Right atrium auricular region (tissue), 2 donors: ENCODE measurements at places on chromosomes 6 and 20. TPM values are rescaled to one million over a fixed set of nuclear protein-coding genes. Genes with fewer than 3 reads are reported as not detected.
A peak's percentile ranks its signal among the peaks of the same experiment; 100 is the strongest.

DNA sequence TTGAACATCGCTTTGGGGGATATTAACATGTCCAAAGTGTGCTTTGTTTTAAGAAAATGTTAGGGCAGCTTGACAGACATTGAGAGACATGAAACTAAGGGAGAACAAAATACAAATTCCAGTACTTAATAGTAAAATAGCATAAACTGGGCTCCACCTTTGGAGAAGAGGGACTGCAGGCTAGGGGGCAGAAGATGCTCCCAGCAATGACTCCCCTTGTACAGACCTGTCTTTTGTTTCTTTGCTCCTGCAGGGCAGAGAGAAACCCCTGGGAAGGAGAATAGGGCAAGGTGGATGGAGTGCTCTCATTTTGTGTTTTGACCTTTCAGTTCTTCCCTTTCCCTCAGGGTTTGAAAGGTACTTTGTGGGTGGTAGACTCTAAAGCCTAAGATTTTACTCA, 115.6 kb upstream of the PLCB4 start:
- DNase-seq, result no peak

GRCh38 chr6:10276106-10276505, 138.8 kb downstream of the TFAP2A start:
- DNase-seq, result no peak

DNA sequence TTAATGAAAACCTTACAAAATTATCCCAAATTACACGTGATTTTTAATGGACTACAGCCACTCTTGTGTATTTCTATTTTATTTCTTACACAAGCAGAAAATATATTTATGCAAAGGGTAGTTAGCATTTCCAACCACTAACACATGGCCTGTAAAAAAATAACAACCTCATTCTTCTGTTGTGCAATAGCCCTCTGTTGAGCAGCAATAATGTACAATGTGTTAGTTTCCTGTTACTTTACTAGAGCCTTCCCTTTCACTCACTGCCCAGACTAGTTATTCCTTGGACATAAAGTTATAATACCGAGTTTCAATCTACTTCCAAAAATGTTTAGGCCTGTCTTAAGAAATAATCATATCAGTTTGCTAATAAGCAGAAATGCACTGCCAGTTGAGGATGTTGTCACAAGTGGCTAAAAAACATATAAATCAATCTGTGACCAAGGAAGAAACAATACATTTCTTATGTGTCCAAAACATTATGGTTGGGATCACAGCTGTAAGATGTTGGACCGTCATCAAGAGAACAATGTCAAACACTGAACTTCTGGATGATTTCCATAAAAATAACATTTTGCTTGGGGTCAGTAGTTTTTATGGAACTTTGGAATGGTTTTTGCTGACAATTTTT, 73.6 kb upstream of the RNF146 start:
- no peak for DNase-seq

DNA sequence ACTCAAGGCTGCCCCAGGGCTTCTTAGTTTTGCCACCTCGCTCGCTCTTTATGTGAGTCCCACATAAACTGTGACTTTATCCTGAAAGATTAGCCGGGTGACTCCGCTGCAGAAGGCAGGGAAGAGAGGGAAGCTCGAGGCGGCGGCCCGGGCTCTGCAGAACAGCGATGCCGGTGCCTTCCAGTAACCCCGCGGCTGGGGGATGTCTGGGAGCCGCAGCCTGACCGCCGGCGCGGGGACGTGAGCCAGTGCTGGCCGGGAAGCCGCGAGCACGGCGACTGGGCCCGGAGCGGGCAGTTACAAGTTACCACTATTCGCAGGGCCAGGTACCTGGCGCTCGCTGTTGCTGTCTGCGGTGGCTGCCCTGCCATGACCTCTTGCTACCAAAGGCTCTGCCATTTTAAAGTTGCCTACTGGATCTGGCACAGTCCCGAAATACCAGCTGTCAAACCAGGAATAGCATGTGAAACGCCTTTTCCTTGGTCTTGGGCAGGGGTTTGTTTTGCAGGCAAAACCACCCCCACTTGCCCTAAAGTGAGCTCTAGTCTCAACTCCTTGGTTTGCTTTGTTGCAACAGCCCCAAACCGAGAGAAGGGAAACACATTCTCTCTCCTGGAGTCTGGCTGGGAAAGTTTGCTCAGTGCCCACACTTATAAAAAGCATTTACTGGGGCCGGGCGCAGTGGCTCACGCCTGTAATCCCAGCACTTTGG, 124.0 kb upstream of the SLC2A12 start:
- peak; percentile 70 for DNase-seq

- DNase-seq, result no peak
Measured at GRCh38 chr6:16064671-16065072, 64.2 kb upstream of the MYLIP start.

- no peak for DNase-seq
Measured at GRCh38 chr6:23013776-23014175, 444.4 kb downstream of the HDGFL1 start.

GRCh38 chr6:31935021-31935420, 7.5 kb downstream of the C2 start:
- DNase-seq, result no peak

DNA sequence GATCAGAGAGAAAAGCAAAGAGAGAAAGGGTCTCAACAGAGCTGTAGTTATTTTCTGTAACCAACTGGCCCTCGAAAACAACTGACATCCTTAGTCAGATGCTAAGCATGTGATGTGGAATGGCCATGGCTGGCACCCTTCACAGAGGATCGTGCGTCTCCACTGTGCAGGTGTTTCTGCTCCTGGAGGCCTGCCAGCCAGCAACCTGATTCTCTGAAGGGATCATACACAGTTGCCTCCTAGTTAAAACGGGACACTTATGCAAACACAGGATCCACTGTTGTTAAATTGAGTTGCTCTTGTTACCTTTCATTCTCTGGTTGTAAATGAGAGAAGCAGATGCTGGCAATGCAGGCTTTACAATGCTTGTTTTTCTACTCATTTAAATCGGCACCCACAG, 148.5 kb downstream of the HDGFL1 start:
- no peak for DNase-seq

- DNase-seq, result no peak
Measured at GRCh38 chr20:38018385-38018784, 14.9 kb downstream of the TTI1 start.

- DNase-seq, result no peak
Measured at GRCh38 chr6:111212625-111213024, 125.3 kb downstream of the SLC16A10 start.

DNA sequence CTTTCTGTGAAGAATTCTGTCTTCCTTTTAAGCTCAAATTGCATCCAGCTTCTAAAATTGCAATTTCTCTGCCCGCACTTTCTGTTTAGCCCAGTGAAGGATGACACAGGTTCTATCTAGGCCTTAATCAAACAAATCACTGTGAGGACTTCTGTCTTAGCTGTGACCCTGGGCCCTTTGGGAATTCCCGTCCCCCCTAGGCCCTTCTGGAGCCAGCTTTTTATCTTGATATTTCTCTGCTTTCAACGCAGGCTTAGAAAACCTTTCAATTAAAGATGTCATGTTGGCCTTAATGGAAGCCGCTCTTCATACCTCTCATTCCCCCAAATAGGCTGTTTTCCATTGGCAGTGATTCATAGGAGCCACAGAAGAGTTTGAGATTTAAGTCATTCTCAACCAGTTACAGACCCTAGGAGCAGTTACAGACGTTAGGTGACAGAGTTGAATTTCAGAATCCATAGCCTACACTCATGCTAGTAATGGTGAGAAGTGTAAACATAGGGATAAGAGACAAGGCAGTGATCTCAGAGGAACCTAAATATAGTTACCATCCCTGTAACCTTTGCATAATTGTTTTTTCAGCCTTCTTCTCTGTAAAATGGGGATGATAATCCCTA, 74.8 kb upstream of the FLRT3 start:
- no peak for DNase-seq

Gene LGSN
- not detected for total RNA-seq

Gene BHLHE23
- not detected for total RNA-seq

Gene CD40
- 14.9 TPM for total RNA-seq
